ENCODE measurements at places on chromosomes 16 and 17.
A peak's percentile ranks its signal among the peaks of the same experiment; 100 is the strongest.

DNA sequence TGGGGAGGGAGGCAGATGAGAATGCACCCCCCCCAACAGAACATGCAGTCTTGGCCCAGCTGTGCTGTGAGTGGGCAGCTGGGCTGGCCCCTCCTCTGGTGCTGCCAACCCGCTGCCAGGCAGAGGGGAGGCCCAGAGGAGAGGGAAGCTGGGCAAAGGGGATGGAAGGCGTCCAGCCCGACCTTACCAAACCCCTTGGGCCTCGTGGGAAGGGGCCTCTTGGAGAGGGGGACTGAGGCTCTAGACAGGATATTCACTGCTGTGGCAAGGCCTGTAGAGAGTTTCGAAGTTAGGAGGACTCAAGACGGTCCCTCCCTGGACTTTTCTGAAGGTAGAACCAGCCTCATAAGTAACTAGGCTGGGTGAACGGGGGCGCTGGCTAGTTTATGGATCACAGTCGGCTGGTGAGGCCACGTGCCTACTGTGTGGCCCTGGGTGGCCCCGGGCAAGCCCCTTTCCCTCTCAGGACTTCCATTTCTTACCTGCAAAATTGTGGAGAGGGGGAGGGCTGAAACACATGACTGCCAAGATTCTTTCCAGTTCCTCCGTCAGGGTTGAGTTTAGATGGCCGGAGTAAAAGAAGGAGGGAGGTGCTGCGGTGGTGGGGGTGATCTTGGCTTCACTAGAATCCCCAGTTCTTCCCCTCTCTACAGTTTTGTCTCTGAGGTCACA lies 857 bp upstream of the STAT5A start:
- peak; percentile 33 for DNase-seq

GRCh38 chr16:21617607-21618006 lies 18.2 kb downstream of the METTL9 start:
- DNase-seq = no peak

- DNase-seq = no peak
Measured at GRCh38 chr16:58284469-58284868, 10.4 kb downstream of the PRSS54 start.

DNA sequence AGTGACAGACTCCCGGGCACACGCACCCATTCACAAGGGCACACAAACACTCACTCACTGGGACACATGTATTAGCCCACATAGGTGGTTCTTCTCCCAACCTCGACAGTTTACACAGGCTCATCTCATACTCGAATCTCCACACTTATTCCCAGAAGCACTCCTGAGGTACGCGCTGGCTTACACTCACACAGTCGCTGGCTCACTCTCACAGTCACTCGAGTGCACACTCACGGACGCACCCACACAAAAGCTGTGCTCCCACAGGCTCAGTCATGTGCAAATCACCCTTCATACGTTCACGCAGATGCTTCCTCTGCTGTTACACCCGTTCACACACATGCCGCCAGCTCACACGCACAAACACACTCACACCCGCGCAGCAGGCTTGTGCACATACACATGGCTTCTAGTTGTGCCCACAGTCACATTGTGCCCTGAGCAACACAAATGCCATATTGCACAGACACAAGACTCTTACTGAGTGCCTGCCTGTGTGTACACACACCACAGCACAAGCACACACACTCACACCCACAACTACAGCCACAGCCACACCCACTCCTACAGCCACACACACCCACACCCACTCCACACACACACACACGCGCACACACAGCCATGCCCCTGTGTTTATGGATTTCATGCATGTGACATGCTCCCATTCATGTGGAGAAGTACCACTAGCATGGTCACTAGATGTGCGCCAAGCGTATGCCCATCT lies 8.4 kb upstream of the PRR29 start:
- DNase-seq = no peak

DNA sequence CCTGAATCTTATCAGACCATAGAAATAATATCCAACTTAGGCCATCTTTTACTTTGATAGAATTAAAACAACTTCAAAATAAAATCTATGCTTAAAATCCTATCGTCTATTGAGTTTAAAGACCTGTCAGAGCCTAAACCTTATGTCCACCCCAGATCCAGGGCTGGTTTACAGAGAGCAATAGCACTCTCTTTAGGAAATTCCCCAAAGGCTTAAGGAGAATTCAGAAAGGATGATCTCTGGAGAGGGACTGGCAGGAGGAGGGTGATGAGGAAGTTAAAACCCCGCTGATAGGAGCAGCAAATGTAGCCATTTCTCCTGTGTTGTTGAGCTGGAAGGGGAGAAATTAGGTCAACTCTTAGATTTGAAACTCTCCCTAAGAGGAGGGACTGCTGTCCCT lies 175.3 kb downstream of the HS3ST4 start:
- DNase-seq = no peak

- no peak for DNase-seq
Measured at GRCh38 chr16:20216591-20217217, 110.6 kb downstream of the GP2 start.

DNA sequence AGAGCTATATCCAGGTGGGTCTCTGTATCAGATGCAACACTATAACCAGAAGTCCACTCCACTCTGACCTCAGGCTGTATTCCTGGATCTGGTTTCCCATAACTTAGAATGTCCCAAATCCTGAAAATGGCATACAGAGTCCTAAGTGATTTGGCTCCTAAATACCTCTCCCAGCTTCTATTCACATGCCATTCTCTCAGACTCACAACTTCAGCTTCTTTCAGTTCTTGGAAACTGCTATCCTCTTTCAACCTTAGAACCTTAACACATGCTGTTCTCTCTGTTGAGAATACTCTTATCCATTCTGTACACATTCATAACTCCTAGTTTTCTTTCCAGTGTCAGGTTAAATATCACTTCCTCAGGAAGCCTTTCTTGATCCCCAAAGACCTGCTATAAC lies 132.0 kb downstream of the BRIP1 start:
- DNase-seq = no peak

GRCh38 chr16:86800894-86801293 lies 222.5 kb downstream of the FOXL1 start:
- DNase-seq = no peak

- no peak for DNase-seq
Measured at GRCh38 chr17:4899341-4900230, at the start of gene C17orf107. C17orf107 (plus strand) TSS chr17:4899536; CDS start chr17:4899763, 227 bp downstream.

DNA sequence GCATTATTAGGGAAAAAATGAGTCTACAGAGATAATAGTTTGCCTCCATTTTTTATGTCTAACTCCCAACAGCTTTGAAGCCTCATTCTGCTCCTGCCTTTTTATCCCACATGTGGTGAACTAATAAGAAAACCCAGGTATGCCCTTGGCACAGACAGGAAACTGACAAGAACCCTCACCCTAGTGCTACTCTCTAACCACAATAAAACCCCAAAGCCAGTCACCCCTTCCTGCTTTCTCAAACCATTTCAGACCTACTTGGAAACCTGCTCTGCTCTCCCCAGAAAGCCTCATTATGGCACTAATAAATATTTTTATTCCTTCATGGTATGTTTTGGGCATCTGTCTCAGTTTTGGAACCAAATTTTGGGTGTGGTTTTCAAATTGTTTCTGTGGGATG lies 3.9 kb upstream of the MARVELD3 start:
- DNase-seq = no peak

- no peak for DNase-seq
Measured at GRCh38 chr17:43402078-43402477, 3.3 kb downstream of the ARL4D start.

All from K562 (cell line).